ENCODE measurements at places on chromosomes 3 and 15.

DNA sequence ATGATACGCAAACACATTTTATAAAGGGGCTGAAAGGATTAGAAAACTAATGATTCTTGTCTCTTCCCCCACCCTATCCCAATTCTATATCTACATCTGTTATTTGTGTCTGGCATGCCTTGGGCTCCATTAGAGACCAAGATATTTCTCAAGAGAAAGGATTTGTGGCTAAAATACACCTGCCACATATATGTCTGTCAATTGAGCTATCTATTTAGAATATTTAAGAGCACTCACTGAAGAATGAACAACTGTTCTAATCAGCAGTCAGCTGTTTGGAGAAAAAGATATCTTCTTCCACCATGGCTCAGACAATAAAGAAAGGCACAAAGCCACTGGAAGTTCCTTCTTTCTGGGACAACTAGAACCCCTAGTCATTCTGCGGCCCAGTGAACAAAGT is 61.7 kb upstream of the LRRN1 start:
- no peak for DNase-seq

DNA sequence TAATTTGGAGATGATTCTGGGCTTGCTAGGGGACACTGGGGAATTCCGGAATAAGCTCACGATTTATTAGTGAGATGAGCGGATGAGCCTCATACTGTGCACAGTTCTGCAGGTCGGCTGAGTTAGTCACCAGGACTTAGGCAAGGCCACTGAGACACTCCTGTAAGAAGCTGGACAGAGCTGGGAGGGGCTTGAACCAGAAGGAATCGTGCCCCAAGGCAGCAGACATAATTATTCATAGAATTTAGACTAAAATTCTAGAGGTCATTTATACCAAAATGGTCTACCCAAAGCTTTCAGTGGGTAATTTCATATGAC is 121.4 kb downstream of the VGLL4 start:
- no peak for DNase-seq

DNA sequence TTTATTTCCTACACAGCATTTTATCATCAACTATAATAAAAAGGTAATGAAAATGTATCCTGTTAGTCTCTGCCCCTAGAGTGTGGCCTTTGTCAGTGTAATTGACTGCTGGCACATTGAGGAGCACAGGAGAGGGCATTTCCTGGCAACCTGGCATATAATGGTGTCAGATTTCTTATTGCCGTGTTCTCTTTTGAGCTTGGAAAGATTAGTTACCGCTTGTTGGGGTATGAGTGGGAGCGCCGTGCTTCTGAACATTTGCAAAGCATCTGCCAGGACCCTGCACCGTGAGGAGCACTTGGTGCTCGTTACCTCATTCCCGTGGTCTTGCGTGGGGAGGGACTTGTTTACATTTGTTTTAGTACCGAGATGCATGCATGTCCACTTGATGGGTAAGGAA is 124.4 kb downstream of the PTPRG start:
- DNase-seq, result no peak

DNA sequence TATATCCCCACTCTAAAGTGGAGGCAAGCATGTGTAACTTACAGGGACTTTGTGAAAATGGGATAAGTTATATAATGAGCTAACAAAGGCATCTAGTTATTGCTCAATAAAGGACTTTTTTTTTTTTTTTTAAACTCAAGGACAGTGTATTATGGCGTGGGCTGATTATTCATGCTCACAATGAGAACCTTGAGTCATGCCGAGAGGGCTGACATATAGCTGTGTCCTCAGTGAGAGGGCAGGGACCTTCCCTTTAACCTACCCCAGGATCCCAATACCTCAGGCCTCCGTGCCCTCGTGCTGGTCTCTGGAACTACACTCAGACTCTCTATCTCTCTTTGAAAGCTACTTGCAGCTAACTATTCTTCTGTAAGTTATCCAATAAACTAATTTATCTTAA is 319.9 kb upstream of the ICE2 start:
- DNase-seq, result no peak

DNA sequence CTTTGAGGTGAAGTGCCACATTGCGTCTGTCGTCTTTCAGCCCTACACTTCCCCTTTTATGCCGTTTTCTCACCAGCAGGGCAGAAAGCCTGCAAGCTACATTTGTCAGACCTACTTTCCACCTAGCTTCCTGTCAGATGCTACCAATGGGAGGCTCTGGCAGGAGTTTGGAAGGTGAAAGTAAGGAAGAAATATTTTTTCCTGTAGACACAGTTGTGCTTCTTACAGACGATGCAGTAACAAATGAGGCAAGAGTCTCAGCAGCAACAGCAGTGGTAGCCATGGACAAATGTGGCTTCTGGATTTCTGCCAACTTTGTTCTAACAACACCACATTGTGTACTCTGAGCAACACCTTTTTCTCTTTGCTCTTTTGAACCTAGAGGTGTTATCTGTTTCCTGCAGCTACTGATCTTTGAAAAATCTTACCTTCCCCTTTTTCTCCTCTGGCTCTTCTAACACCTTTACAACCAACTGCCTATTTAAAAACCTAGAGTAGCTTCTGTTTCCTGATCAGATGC is 70.6 kb upstream of the STT3B start:
- DNase-seq, result no peak

DNA sequence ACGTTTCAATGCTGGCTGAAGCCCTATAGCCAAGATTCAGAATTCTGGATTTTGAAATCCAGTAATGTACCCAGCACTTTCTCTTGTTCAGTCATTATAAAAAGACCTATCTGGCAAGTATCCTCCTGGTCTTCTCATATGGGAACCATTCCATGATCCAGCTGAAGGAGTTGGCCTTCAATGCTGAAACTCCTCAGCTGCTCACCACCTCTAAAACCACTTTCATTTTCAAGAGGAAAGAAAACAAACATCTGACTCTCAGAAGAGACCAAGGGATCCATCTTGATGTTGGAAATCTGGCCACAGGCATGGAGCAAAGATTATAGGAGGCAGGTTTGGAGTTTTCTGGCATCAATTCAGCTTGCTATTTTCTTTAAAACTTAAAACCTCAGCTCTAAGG is 235.4 kb downstream of the FMN1 start:
- no peak for DNase-seq
